Kidney (tissue), 22 donors: ENCODE measurements at places on chromosomes 3 and 15. TPM values are rescaled to one million over a fixed set of nuclear protein-coding genes. Genes with fewer than 3 reads are reported as not detected.

The SLC6A11 gene
- total RNA-seq, result 0.38 TPM

The SLC24A5 gene
- not detected for total RNA-seq

The CORO2B gene
- 7.9 TPM for total RNA-seq

The GOLGA6B gene
- total RNA-seq, result not detected

The GOLGA8R gene
- total RNA-seq, result 6.3 TPM

The ATOSA gene
- 38.2 TPM for total RNA-seq
